ENCODE measurements at places on chromosomes 6 and 20.

DNA sequence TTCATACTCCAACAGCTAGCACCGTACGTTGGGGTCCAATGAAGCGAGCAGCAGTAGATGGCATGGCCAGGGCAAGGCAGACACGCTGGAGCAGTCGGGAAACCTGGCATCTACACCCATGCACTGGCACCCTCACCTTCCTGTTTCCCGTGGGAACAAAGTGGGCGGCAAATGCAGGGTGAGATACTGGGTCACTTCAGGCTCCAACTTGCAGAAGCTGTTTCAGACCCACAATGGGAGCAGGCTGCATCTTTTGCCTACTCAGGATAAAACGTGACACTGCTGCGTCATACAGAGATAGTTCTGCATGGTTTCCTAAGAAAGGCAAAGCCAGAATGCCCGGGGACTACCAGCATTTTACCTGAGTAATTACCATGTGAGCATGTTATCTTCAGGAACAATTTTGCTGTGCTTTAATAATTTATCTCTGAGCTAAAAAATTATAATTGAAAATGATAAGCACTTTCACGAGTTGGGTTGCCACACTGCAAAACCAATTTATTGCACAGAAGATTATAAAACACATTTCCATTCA, 10.9 kb upstream of the CD93 start:
- no peak for DNase-seq

GRCh38 chr20:9220874-9221547, 152.1 kb downstream of the PLCB4 start:
- no peak for DNase-seq

GRCh38 chr6:134523051-134523450, 205.1 kb upstream of the SGK1 start:
- DNase-seq: no peak

DNA sequence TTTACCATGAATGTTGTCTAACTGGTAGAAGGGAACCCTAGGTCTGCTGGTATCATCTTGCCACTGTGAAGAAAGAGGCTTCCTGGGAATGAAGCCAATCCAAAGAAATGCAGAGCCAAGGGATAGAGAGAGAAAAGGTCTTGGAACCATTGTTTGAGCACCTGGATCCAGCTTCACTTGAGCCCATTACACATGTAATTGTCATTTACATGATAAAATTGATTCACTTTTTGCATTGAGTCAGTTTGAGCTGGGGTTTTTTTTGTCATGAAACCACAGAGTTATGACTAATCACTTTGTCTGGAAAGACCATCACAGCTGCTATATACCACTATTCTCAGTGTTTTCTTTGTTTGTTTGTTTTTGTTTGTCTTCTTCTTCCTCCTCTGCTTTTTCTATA, 112.3 kb downstream of the CBLN4 start:
- DNase-seq: no peak

- DNase-seq: no peak
These were observed 9.7 kb downstream of the PNISR start for GRCh38 chr6:99415446-99415845.

DNA sequence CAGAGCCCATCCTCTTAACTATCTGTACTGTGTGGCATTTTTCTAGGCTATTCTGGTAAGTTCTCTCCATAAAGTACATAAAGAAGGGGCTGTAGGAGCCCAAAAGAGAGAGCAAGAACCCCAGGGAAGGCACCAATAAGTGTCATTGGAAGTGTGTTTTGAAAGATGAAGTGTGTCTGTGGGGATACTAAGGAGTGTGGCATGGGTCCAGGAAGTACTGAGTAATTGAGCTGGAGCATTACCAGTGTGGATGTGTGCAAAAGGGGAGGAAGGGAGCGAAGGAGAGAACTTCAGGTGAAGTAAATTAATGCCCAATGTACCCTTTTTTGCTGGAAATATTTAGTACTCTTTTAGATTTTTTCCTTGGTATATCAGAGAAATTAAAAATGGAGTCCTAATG, 63.9 kb downstream of the KCNS1 start:
- no peak for DNase-seq

DNA sequence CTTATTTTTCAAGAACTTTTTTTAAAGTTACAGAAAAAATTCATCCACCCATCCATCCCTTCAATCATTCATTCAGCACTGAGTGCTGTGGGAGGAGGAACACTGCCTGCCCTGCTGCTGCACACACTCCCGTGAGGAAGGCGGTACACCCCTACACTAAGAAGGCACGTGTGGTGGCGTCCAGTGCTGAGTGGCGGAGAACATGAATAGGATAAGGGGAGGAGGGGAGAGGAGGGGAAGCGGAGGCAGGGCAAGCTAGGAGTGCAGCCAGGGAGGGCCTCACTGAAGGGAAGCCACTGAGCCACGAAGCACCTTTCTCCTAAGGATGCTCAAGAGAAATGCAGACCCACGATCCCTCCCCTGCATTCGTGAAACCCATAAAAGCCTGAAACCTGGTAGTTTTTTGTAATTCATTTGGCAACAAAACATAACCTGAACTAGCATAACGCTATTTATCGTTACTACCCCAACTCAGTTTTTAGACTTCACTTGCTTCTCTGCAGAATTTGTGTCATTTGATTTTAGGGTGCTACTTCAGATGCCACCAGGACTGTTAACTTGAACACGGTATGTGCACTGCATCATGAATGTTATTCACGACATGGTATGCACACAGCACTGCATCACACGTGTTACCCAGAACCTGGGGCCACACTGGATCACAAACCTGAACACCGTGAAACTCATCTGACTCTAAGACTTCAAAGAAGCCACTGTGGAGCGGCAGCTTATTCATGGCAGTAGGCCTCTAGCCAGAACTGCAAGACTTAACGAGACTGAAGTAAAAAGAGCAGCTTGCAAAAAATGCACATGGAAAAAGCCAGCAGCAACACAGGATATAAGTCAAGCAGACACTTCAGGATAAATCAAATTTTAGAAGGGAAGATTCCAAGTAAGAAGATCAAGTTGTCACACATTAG, 3.5 kb downstream of the RNASET2 start:
- DNase-seq: no peak

DNA sequence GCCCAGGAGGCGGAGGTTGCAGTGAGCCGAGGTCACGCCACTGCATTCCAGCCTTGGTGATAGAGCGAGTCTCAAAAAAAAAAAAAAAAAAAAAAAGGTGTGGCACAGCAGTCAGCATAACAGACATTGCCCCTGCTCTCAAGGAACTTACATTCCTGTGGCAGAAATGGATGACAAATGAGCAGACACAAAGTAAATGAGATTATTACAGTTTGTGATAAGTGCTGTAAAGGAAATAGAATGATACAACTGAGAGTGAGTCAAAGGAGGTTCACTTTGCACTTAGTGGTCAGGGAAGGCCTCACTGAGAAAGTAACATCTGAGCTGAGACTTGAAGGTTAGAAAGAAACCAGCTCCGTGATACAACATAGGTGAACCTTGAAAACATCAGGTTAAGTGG, 36.4 kb downstream of the CEP250 start:
- DNase-seq: no peak

DNA sequence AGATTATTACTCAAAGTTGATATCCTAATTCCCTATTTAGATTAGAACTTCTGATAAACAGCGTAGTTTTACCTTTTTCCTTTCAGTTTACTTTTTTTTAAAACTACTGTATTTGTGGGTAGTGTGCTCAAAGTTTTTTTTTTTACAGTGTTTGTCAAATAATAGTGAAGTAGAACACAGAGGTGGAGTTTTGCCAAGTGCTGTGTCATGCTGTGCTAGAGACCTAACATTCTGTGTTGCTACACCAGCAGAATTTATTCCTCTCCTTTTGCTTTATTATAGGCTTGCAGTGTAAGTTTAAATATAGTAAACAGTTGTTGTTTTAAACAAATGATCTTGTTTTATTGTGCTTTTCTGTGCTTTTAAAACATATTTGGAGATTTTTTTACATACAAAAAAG, 125.4 kb downstream of the HIVEP1 start:
- no peak for DNase-seq

GRCh38 chr6:104402572-104402971, 457.1 kb downstream of the HACE1 start:
- no peak for DNase-seq

- DNase-seq: no peak
These were observed 133.8 kb upstream of the PTPN1 start for GRCh38 chr20:50376179-50376887.

GRCh38 chr6:143496974-143497373, 14.5 kb downstream of the FUCA2 start:
- no peak for DNase-seq

DNA sequence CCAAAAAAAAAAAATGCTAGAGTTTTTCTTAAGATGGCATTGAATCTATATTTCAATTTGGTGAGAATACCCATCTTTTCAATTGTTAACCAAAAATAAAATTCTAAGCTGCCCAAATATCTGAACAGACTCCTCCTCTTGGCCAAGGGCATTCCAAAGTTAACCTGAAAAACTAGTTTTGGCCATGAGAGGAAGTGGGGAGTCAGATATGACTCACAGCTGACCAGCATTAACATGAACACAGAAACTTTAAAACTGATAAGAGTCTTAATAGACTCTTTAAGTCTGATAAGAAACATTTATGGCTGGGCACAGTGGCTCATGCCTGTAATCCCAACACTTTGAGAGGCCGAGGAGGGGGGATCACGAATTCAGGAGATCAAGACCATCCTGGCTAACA, 171.3 kb downstream of the FAXC start:
- DNase-seq: no peak

DNA sequence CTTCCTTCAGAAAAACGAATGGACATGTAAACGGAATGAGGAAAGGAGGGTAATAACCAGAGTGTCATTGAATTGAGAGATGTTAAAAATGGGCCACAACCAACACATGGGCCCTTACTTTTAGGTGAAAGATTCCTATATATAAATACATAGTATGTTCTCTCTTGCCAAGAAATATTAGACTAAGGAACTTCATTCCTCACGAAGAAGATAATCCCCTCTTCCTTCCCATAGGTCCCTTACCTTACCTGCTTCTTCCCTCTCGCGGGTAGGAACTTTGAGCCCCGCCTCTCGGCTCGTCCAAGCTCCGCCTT, 295 bp upstream of the TBC1D22B start:
- no peak for DNase-seq

GRCh38 chr20:40718982-40719729, 30.1 kb upstream of the MAFB start:
- no peak for DNase-seq

DNA sequence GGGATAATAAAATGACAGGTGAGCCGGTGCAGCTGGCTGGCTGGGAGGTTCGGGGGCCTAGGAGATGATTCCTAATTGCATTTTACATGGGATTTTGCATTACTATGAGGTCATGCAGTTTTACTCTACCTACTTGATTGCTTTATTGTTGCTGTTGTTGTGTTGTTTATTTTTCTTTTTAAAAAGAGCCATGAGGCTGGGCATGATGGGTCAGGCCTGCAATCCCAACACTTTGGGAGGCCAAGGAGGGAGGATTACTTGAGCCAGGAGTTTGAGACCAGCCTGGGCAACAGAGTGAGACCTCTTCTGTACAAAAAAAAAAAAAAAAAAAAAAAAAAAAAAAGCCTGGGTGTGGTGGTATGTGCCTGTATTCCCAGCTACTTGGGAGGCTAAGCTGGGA, 104.8 kb downstream of the GJA1 start:
- DNase-seq: no peak

DNA sequence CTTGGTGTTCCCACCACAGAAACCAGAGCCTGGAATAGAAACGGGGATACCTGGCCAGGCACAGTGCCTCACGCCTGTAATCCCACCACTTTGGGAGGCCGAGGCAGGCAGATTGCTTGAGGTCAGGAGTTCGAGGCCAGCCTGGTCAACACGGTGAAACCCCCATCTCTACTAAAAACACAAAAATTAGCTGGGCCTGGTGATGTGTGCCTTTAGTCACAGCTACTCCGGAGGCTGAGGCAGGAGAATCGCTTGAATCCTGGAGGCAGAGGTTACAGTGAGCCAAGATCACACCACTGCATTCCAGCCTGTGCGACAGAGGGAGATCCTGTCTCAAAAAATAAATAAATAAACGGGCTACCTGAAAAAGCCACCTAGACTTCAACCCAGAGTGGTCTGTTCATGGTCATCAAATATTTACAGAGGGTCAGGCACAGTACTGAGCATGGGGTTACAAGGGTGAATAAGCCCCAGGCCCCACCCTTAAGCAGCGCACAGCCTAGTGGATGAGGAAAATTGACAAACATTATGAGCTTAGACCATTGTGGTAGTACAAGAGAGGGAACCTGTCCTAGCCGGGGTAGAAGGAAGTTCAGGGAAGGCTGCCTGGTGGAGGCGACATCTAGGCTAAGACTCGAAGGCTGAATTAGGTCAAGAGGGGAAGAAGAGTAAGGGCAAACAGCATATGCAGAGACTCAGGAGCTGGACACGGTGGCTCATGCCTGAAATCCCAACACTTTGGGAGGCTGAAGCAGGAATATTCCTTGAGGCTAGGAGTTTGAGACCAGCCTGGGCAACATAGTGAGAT, 7.2 kb upstream of the PCIF1 start:
- DNase-seq: no peak

DNA sequence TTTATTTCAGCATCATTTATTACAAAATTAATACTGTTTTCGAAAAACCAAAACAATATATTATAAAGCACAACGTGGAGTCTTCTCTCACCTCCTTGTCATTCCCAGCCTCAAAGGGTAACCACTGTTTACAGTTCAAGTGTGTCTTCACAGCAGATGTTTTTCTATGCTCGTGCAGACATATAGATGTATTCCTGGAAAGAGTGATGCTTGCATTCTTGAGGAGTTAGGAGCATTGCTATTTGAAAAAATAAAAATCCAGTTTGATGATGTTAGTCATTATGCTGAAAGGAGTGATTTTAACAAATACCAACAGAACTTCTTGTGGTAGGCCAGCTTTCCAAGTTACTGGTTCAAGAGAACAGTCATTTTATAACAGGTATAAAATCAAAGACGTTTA, 234.9 kb downstream of the BCKDHB start:
- no peak for DNase-seq

DNA sequence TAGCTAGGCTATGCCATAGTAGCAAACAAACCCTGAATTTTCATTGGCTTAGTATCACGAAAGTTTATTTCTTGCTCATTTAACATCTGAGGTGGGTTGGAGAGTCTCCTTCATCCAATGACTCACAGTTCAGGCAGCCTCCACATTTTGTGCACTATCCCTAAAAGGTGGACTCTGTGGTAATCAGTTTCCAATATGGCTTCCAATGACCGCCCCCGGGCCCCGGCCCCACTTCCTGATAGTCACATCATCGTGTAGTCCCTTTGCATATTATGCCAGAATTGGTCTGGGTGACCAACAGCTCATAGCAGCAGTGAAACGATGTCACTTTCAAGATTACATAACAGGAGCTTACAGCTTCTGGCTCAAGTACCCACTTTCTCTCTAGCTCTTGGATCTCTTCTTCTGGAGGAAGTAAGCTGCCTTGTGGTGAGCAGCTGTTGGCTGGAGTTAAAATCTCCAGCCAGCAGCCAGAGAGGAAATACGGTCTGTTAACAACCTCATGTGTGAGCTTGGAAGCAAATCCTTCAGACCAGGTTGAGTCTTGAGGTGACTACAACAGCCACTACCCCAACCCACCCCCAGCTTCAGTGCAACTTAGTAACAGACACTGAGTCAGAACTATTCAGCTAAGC, 7.8 kb downstream of the HCRTR2 start:
- DNase-seq: no peak

GRCh38 chr20:31547017-31547675, 32.9 kb downstream of the HM13 start:
- peak; percentile 85 for DNase-seq

GRCh38 chr6:18545726-18546125, 158.6 kb downstream of the RNF144B start:
- no peak for DNase-seq

Measured in GM13976 (cell line).